Stimulated activated CD4-positive, alpha-beta T cell treated with anti-CD3 and anti-CD28 coated beads, Interleukin-15, amount 100 ng/mL, for 1 hour (primary cell): ENCODE measurements at places on chromosomes 2 and 18.

- no peak for DNase-seq
Observed at GRCh38 chr2:30362468-30363081, 84.5 kb upstream of the LCLAT1 start.

- DNase-seq, result no peak
Observed at GRCh38 chr18:62935994-62936393, 220.7 kb downstream of the PHLPP1 start.

DNA sequence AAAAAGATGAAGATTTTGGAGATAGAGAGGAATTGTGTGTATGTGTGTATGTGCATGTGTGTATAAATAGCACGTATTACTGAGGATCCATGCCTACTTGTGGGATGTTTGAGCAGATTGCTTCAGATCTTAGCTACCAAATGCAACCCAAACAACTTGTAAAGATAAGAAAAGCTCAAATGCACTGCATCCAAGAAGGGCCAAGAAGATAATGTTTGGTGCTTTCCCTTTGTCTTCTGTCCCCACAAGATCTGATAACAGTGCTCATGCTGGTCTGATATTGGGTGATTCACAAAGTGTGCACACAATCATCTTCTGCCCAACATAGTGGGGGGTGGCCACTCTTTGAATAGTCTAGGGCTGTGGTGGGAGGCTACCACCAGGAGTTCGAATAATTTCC lies 284.8 kb upstream of the CYRIA start:
- no peak for DNase-seq

GRCh38 chr18:55121397-55122170 lies 162.3 kb upstream of the CCDC68 start:
- no peak for DNase-seq

- no peak for DNase-seq
Observed at GRCh38 chr2:68214381-68214780, 38.0 kb downstream of the PPP3R1 start.

- no peak for DNase-seq
Observed at GRCh38 chr2:118371515-118371914, 283.2 kb downstream of the INSIG2 start.

DNA sequence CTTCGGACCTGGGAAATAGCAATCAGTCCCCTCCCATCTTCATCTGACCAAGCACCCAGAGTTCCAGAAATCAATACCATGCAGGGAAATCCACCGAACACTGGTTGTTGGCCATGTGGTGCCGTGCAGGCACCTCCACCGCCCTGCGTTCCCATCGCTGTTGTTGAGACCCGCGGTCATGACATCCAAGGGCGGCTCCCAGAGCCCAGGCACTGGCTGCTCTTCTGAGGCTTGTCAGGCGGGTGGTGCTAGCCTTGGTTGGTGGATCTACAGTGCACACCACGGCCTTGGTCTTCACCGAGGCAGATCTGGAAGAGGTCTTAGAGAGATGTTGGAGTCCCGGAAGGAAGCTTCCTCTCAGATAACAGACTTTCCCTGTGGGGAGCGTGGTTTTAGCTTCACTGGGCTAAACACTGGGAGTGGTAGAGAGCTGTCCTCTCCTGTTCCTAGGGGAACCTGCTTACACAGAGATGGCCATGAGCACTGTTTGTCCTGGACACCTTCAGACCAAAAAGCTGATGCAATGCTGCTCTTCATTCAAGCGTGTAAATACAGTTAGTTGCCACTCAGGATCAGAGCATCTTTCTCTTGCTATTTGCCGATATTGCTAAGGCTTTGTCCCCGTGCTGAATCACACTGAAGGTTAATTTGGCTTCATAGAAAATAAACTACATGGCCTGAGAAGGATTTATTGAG lies 58.3 kb downstream of the SMIM21 start:
- DNase-seq, result no peak

DNA sequence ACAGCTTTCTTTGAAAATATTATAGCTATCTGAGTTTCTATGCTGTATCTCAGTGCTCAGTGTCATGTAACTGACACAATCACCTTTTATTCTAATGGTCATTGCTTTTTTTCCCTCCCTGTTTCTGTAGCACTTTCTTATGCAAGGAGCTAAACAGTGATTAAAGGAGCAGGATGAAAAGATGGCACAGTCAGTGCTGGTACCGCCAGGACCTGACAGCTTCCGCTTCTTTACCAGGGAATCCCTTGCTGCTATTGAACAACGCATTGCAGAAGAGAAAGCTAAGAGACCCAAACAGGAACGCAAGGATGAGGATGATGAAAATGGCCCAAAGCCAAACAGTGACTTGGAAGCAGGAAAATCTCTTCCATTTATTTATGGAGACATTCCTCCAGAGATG lies 56.4 kb downstream of the SCN2A start:
- no peak for DNase-seq

- DNase-seq, result no peak
Observed at GRCh38 chr2:111676291-111676822, 207.6 kb downstream of the ANAPC1 start.

- DNase-seq, result no peak
Observed at GRCh38 chr2:231716666-231717280, 8.4 kb downstream of the PTMA start.

GRCh38 chr2:14866736-14867352 lies 234.3 kb downstream of the LRATD1 start:
- DNase-seq, result no peak

DNA sequence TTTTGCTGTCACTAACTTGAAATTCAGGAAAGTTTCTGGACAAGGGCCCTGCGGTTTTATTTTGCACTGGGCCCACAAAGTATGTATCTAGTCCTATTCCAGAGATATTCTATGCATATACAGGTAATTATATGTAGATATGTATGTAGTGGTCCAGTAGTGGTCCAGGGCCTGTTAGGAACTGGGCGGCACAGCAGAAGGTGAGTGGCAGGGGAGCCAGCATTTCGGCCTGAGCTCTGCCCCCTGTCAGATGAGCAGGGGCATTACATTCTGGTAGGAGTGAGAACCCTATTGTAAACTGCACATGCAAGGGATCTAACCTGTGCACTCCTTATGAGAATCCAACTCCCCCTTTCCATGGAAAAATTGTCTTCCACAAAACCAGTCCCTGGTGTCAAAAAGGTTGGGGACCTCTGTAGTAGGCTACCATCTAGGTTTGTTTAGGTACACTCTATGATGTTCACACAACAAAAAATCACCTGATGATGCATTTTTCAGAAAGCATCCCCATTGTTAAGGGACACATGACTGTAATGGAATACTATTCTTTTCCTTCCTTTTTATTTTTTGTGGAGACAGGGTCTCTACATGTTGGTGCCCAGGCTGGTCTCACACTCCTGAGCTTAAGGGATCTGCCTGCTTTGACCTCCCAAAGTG lies 2.8 kb upstream of the PPP4R3B start:
- no peak for DNase-seq

DNA sequence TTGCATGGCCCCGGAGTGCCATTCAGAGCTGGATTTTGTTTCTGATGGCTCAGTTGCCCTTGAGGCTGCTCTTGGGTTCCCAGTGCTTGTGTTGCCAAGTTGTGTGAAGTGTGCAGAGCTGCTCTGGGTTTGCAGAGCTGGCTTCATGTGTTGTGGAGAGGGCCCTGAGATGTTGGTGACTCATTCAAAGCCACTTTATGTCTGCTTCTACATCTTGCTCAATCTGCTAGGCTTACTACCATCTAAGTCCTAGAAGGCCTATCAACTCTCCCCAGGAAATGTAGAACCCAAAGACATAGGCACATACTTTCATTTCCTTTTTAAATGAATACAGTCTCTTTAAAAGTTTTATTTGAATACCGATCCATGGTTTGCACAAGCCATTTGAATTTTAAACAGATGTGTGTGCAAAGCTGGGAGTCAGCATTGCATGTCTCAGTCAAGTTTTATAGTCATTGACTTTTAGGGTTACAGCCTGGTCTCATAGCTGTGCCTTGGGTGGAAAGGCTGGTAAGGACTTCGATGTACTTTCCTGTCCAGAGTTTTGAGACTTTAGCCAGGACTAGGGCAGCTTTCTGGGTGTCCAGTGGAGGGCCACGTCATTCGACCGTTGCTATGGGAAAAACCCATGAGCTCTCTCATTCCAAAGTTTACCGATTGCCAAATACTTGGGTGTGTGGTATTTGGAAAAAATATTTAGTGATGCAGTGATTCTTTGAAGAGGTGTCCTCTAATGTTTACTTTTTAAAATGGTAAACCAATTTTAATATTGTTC lies 105.0 kb downstream of the LTBP1 start:
- DNase-seq, result no peak

DNA sequence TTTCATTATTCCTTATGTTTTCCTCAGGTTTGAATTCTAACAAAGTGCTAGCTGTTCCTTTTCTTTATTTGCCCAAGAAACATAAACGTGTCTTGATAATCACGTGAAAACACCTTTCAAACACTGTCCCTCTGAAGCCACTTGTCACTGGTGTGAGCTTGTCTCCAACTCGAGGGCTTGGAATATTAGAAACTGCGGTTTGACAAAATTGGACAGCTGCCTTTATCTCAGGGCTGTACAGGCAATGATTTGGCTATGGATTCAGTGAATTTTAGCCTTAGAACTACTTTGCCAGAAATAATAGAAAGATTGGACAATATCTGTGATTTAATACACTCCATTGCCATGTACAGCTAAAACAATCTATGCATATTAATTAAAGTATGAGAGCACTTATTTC lies 763.0 kb upstream of the ACVR2A start:
- no peak for DNase-seq

GRCh38 chr2:37553411-37554154 lies 117.9 kb downstream of the CDC42EP3 start:
- DNase-seq, result no peak

DNA sequence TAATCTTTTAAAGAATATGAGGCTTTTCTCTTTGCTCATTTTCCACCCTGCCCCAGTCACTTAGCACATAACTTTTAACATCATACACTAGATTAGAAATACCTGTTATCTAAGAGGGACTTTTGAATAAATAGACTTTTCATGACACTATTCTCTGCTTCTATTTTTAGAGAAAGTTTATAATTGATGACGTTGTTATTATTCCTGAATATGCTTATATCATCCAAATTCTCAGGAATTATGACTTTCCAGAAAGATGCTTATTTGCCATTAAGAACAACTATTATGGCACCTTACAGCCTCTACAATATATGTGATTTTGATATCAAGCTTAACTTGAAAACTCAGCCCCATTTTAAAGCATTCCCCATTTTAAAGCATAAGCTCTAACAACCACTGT lies 11.4 kb downstream of the TMEFF2 start:
- no peak for DNase-seq

DNA sequence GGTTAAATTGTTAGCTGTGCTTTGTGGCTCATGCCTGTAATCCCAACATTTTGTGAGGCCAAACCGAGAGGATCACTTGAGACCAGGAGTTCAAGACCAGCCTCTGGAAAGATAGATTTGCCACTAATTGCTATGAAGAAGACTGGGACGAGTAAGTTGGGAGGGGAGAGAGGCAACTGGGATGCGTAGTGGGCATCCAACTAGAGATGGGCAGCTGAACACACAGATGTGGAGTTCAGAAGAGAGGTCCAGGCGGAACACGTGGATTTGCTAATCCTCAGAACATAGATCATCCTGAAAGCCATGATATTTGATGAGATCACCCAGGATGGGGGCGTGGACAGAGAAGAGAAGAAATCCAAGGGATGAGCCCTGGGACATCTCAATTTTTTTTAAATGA lies 48.7 kb downstream of the CYP26B1 start:
- DNase-seq, result no peak

- DNase-seq, result no peak
Observed at GRCh38 chr18:49668574-49669275, 106.9 kb downstream of the LIPG start.

- DNase-seq, result no peak
Observed at GRCh38 chr18:24271381-24272228, 126.0 kb downstream of the OSBPL1A start.

DNA sequence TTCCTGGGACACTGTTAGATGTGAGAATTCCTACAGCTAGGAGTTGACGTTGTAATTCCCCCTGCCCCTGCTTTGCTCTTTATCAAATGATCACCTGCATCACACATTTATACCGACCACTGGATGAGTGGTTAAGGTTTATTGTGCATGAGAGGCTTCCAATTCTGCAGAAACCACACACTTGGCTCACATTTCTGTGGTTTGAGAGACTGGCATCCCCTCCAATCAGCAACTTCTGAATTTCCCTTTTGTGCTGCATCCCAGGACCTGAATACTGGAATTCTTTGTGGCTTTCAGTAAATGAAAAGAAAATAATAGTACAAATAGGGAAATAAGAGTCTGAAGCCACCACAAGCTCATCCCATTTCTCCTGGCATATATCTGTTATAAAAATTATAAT lies 628.7 kb upstream of the PIK3C3 start:
- DNase-seq, result no peak

GRCh38 chr18:46315161-46315560 lies 211.0 kb downstream of the HAUS1 start:
- DNase-seq, result no peak

DNA sequence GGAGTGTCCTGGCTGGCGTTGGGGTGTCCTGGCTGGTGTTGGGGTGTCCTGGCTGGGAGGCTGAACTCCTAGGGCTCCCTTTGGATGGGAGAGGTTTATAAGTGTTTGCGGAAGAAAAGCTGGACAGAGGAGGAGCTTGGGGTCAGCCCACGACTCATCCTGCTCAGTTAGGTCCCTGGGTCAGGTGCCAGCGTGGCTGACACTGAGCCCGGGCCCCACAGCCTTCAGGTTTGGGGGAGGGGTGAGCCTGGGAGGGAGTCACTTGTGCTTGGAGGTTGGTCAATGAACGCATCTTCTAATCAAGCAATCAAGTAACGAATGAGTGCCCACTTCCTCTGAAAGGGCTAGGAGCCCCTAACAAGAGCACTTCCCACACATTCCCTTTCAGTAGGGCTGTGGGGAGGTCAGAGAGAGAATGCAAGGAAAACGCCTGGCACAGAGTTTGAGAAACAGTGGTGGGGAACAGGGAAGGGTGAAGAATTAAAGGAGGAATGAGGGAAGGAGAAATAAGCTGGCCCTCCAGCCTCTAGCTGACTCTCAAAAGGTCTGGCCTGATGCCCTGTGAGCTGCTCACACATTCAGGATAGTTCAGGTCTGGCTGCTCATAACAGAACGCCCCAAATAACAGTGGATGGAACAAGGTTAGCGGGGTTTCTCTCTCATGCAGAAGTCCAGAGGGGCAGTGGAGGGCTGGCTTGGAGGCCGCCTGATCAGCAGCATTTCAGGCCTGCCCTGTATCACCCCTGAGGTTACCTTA lies 670 bp downstream of the KCNIP3 start:
- no peak for DNase-seq

GRCh38 chr2:102285368-102285767 lies 26.0 kb upstream of the IL1RL1 start:
- DNase-seq, result no peak

DNA sequence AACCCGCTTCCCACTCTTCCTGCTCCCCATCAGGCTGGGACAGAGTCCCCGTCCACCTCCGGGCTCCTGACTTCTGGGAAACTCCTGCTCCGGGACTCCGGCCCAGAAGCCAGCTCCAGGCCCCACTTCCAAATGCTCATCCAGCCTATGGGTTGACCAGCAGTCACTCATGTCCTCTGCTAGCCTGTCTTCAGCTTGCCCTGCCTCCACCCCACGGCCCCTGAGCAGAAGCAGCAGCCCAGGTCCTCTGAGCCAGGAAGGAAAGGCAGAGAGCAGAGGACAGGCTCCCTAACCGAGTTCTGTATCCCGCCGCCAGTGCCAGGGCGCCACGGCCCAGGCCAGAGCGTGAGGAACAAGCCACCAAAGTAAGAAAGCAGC lies 86.4 kb upstream of the ID2 start:
- no peak for DNase-seq
